ENCODE measurements at places on chromosomes 3 and 15.

GRCh38 chr15:52343831-52344230 is 48.2 kb upstream of the MYO5C start:
- DNase-seq, result no peak

DNA sequence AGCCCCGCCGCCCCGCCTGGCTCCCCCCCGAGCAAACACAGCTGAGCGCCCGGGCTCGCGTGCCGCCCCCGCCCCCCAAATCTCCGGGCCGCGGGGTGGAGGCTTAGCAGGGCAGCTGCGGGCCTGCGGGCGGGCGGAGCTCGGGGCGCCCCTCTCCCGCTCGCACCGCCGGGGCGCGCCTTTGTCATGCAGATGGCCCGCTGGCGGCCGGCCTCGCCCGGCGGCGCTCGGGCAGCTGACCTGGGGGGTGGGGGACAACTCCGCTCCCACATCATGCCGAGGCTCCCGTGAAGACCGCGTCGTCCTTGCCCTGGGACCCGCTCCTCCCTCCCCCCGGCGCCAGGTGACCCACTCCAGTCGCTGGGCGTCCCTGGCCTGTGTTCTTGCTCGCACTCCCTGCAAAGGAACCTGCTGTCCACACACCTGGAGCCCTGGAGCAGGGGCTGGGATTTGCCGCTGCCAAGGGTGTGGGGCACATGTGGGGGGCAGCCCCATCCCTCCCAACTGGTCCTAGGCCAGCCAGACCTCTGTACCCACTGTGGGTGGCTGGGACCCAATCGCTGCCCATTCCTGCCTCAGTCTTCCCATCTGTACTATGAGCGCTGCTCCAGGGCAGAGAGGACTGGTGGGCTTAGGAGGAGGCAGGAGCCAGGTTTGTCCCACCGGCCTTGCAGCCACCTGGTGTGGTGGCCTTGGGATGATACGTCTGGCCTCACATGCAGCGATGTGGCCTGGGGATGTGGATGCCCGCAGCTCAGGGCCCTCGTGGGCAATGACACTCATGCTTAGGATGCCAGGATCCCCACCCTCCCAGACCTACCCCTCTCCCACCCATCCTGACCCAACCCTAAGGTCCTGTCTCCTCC is 33.5 kb downstream of the DNAJB8 start:
- DNase-seq, result no peak

GRCh38 chr15:73806698-73807483 is 53.7 kb upstream of the INSYN1 start:
- no peak for DNase-seq

- DNase-seq, result no peak
Measured at GRCh38 chr15:45121706-45122417, 7.7 kb downstream of the DUOXA2 start.

GRCh38 chr15:93332168-93332553 is 243.2 kb upstream of the RGMA start:
- DNase-seq, result no peak

Measured in CD4-positive, alpha-beta T cell treated with Interleukin-17A for 4 hours (primary cell).